Endothelial cell (in vitro differentiated cells): ENCODE measurements at places on chromosomes 2 and 18.

DNA sequence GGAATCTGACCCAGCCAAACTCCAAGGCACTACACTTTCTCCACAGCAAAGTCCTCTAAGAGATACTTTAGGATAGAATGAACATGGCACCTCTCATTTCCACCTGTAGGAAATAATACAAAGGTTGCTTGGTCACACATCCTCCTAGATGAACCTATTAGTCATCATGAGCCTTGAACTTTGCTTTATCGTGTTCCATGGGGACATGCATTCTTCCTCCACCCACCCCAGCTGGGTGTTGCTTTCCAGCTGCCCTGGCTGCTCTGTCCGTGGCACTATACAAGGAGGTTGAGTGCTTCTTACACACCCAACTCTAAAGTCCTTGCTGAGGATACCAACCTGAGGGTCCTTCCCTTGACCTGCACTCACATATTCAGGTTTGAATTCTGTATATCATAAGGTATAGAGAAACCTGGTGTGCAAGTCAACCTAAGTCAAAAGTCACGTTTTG lies 52.7 kb downstream of the SPRED2 start:
- no peak for DNase-seq

DNA sequence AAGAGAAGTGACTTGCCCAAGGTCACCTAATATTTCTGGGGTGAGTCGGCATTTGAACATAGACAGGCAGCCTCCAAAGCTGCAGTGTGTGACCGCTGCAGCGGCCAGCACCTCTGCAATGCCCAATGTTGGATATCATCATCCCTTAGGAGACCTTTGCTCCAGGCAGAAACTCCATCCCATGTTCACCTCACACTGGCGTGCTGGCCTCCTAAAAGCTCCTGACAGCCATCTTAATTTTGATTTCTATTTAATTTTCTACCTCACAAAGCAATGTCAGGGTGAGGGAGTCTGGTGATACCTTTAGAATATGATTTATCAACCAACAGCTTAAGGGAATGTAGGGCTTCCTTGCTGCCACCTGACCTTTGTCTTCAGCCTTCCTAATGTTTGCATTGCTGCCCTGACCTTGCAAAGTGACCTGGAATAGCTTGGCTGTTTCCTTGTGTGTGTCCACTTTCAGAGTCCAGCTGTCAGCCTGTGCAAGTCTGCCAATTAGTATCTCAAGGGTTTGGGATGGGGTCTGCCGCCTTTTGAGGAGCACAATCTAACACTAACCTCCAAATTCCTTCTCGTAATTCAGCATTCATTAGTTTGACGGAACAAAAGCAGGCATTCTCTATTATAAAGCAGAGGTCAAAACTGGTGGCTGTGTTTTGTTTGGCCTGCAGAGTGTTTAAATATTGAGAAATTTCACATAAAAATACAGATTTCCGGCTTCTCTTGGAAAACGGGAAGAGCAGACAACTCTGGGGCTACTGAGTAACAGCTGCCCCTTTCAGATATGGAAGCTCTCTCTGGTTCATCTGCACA lies 127.6 kb downstream of the PLEKHM3 start:
- no peak for DNase-seq

- DNase-seq, result no peak
Observed at GRCh38 chr2:134676960-134677359, 41.8 kb downstream of the TMEM163 start.

GRCh38 chr2:25938345-25938744 lies 44.0 kb downstream of the KIF3C start:
- no peak for DNase-seq

GRCh38 chr2:195472501-195473234 lies 184.4 kb upstream of the SLC39A10 start:
- no peak for DNase-seq

DNA sequence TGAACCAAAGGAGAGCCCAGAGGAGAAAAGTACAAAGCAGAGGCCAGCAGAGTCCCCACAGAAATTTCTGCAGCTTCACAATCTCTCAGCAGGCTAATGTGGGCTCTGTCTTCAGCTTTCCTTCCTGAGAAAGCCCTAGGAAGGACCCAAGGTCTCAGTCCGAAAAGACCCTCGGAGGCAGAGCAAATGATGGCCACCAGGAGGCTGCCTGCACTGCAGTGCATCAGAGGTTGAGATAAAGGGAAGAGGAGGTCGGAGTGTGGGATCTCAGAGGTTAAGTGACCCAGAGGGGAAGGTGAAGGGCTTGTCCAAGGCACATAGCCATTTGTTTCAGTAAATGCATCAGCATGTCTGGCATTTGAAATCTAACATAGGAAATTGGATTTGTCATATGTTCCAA lies 299.1 kb upstream of the SLC14A2 start:
- no peak for DNase-seq

- DNase-seq, result no peak
Observed at GRCh38 chr2:239042551-239043320, 194.9 kb downstream of the TWIST2 start.

DNA sequence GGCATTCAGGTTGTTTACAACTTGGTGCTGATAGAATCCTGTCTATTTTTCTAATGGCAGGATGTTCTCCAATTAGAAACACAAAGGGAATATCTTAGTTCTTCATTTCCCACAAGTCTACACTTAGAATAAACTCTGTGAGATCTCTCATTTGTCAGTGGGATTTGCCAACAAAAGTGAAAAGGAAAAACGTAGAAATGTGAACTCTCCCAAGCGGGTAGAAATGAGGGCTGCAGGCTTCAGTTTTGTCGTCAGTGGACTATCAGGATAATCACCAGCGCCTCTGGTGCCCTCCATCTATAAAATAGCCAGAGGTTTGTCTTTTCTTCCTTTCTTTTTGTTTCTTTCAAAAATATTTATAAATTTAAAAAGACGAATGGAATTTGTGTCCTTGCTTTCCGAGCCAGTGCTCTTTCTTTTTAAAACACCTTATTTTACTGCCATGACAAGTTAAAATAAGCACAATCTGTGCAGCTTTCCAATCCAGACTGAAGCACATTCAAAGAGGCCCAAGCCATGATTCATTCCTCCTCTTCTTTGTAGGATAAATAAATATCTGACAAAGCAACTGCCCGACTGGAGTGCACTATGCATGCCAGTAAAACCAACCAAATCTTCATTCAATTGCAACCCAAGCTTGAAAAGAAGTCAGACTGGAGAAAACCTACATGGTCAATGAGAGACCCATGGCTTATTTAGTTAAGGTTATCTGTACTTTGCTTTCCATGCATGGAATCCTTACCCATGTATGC lies 185.8 kb downstream of the ANKRD44 start:
- DNase-seq, result no peak

GRCh38 chr2:239825705-239825979 lies 199.5 kb downstream of the NDUFA10 start:
- DNase-seq, result no peak

GRCh38 chr2:197103363-197103762 lies 176.9 kb upstream of the PGAP1 start:
- DNase-seq, result no peak

DNA sequence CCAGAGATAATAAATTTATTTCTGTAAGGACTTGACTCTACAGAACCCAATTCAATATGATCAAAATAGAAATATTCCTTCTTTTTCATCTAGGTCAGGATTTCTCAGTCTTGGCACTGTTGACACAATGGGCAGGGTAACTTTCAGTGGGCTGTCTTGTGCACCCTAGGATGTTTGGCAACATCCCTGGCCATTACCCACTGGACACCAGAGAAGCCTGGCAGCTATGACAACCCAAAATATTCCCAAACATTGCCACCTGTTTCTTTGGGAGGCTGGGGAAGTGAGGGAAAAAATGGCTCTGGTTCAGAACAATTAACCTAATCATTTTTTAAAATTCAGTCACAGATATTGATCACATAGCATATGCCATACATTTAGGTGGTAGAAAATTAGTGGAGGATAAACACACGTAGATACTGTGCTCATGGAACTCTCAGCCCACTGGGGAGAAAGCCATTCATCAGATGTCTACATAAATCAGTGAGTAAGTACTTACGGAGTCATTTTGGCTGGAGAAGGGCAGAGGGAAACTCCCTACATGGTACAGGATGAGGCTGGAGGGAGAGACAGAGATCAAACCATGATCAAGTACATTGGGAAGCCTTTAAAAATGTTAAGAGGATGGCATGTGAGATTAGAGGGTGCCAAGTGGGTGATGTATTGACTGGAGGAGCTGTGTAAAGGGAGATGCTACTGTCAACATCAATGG lies 718 bp upstream of the TNP1 start:
- DNase-seq, result no peak

- no peak for DNase-seq
Observed at GRCh38 chr2:128374001-128374710, 55.5 kb upstream of the HS6ST1 start.

- DNase-seq, result no peak
Observed at GRCh38 chr2:229160180-229160579, 110.9 kb downstream of the PID1 start.
